Thoracic aorta (tissue), 2 donors: ENCODE measurements at places on chromosomes 12 and 14.

GRCh38 chr12:116187151-116187511 is 90.4 kb downstream of the MED13L start:
- DNase-seq: no peak
- no peak overlapping the region for H3K4me3 ChIP-seq
- H3K27ac ChIP-seq: no peak overlapping the region

GRCh38 chr14:91035855-91036254 is 24.6 kb downstream of the RPS6KA5 start:
- H3K4me3 ChIP-seq: no peak overlapping the region
- H3K27ac ChIP-seq: no peak overlapping the region
- H3K4me1 ChIP-seq: no peaks in the 10 kb centered on the region
- no peaks in the 10 kb centered on the region for H3K27me3 ChIP-seq
- no peaks in the 10 kb centered on the region for H3K36me3 ChIP-seq
- DNase-seq: no peak

- H3K27ac ChIP-seq: no peak overlapping the region
- no peak overlapping the region for H3K4me3 ChIP-seq
- DNase-seq: no peak
- H3K4me1 ChIP-seq: peaks cover 37% of the 10 kb centered on the region
- no peaks in the 10 kb centered on the region for H3K27me3 ChIP-seq
Observed at GRCh38 chr14:90804292-90805083, 11.7 kb downstream of the TTC7B start.

DNA sequence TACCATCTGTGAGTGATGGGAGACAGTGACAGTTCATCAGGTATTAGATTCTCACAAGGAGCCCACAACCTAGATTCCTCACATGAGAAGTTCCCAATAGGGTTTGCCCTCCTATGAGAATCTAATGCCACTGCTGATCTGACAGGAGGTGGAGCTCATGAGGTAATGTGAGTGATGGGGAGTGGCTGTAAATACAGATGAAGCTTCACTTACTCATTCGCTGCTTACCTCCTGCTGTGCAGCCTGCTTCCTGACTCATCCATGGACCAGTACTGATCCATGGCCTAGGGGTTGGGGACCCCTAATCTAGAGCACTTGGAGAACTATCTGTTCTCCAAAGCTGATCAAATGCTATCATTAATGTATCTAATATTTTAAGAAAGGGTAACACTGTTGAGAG is 17.7 kb downstream of the CLEC2D start:
- H3K4me3 ChIP-seq: no peak overlapping the region
- no peak overlapping the region for H3K27ac ChIP-seq
- no peaks in the 10 kb centered on the region for H3K4me1 ChIP-seq

GRCh38 chr12:57865084-57865751 is 18.7 kb upstream of the CTDSP2 start:
- H3K4me3 ChIP-seq: peak overlapping the region; percentile 78
- peak overlapping the region; percentile 95 for H3K27ac ChIP-seq
- no peaks in the 10 kb centered on the region for H3K36me3 ChIP-seq
- H3K4me1 ChIP-seq: peaks cover 46% of the 10 kb centered on the region
- no peaks in the 10 kb centered on the region for H3K27me3 ChIP-seq
- DNase-seq: peak; percentile 69

GRCh38 chr12:1007994-1008393 is 17.0 kb downstream of the ERC1 start:
- H3K27ac ChIP-seq: no peak overlapping the region
- H3K4me1 ChIP-seq: no peaks in the 10 kb centered on the region
- H3K4me3 ChIP-seq: no peak overlapping the region
- H3K27me3 ChIP-seq: no peaks in the 10 kb centered on the region
- H3K36me3 ChIP-seq: no peaks in the 10 kb centered on the region

DNA sequence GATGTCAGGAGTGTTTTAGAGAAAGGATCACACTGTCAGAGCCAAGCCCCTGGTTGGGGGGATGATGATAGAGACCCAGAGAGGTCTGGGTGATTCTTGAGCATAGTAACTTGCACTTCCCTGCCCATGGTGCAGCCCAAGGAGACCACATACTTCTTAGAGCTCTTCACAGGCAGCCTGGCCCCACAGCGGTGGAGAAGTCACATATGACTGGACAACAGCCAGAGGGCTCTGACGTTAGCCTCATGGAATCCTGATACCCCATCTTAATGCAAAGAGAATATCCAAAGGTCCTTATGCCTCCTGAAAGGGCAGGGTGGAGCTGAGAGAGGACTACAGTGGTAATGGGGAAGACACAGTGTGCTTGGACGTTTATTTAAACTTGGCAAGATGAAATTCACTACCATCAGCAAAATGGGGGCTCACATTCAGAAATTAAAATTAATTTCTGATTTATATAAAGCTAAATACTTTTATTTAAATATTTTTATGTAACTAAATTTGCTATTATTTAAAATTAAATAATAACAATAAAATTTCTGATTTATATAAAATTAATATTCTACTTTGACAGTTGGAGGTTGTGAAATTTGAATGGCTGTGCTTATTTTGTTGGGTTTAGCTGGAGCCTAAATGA is 131.3 kb downstream of the KTN1 start:
- H3K4me3 ChIP-seq: no peak overlapping the region
- peaks cover 9% of the 10 kb centered on the region for H3K4me1 ChIP-seq
- no peaks in the 10 kb centered on the region for H3K36me3 ChIP-seq
- H3K27ac ChIP-seq: no peak overlapping the region
- no peak for DNase-seq
- no peaks in the 10 kb centered on the region for H3K27me3 ChIP-seq

GRCh38 chr14:105257464-105257863 is 9.1 kb downstream of the BTBD6 start:
- H3K4me1 ChIP-seq: no peaks in the 10 kb centered on the region
- no peak overlapping the region for H3K4me3 ChIP-seq
- H3K36me3 ChIP-seq: peaks cover 13% of the 10 kb centered on the region
- H3K27me3 ChIP-seq: no peaks in the 10 kb centered on the region

DNA sequence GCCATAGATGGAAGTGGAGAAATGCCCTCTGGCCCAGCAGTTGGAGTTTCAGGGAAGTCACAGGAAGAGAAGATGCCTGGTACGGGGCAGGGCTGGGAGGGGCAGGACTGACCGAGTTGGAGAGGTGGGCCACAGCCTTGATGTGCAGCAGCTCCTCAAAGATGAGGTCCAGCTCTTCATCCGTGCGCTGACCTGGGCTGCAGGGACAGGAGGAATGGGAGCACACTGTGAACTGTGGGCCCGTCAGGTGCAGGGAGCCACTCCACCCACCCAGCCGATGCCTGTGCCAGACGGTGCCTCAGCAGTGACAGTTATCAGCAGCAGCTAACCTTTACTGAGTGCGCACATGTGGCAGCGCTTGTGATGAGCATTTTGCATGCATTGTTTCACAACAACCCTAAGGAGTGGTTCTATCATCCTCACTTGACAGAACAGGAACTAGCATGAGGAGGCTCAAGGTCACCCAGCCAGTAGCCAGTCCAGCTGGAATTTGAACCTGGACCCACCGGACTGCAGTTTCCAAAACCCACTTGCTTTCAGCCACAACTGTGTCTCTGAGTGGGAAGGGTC is 8.4 kb downstream of the RAPGEF3 start:
- H3K27ac ChIP-seq: no peak overlapping the region
- H3K4me3 ChIP-seq: no peak overlapping the region
- H3K27me3 ChIP-seq: no peaks in the 10 kb centered on the region
- no peak for DNase-seq

DNA sequence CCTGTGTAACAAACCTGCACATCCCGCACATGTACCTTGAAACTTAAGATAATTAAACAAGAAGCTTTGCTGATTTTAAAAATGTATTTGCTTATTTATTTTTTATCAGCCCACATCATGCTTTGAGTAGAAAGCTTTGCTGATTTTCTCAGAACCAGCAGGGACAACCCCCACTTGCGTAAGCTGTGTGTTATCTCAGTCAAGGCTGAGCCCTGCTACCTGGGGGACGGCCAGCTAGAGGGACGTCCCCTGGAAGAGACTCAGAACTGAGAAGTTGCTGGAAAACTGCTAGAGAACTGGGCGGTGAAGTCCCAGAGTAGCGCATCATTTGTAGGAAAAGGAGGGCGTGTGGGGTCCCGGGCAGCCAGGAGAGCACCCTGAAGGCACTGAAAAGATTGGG is 4.1 kb upstream of the PLEK2 start:
- no peak for DNase-seq
- no peak overlapping the region for H3K27ac ChIP-seq
- H3K4me1 ChIP-seq: peaks cover 8% of the 10 kb centered on the region
- H3K27me3 ChIP-seq: peaks cover 9% of the 10 kb centered on the region

DNA sequence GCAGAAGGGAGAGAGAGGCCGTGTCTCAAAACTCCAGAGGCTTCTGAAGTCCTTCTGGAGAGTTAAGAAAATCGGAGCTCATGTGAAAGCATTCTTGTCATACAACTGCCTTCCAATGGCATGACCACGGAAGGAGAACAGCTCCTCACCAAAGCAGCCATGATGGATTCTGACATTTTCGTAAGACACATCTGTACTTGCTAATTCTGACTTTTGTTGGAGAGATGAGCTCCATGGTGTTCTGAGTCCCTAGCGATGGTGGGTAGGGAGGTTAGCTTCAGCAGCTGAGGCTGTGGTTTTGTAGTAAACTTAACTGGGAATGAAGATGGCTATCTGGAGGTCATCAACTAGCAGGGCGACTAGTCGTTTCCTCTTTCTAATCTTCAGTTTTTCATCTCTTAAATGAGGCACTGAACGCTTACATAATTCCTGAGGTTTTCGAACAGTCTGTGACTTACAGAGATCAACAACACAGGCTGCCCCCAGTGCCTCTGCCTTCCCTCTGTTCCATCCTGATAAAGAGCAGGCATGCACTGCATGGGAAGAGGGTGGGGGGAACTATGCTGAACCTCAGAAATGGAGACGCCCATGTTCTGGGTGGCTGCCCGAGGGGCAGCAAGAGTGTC is 28.6 kb upstream of the DICER1 start:
- H3K36me3 ChIP-seq: no peaks in the 10 kb centered on the region
- peaks cover 13% of the 10 kb centered on the region for H3K4me1 ChIP-seq
- H3K27me3 ChIP-seq: no peaks in the 10 kb centered on the region
- peak overlapping the region; percentile 22 for H3K4me3 ChIP-seq
- DNase-seq: no peak

- no peak overlapping the region for H3K27ac ChIP-seq
- DNase-seq: no peak
Observed at GRCh38 chr14:73236157-73236556, 1.1 kb upstream of the PAPLN start.

GRCh38 chr12:102950107-102950949 is 7.1 kb upstream of the ASCL1 start:
- DNase-seq: no peak
- no peaks in the 10 kb centered on the region for H3K36me3 ChIP-seq
- H3K4me1 ChIP-seq: no peaks in the 10 kb centered on the region
- no peak overlapping the region for H3K27ac ChIP-seq
- no peak overlapping the region for H3K4me3 ChIP-seq
- H3K27me3 ChIP-seq: no peaks in the 10 kb centered on the region

GRCh38 chr14:57692671-57693070 is 173.2 kb downstream of the SLC35F4 start:
- H3K27ac ChIP-seq: no peak overlapping the region
- H3K4me3 ChIP-seq: no peak overlapping the region
- DNase-seq: no peak

- no peaks in the 10 kb centered on the region for H3K36me3 ChIP-seq
- H3K4me1 ChIP-seq: peaks cover 4% of the 10 kb centered on the region
- H3K27ac ChIP-seq: peak overlapping the region; percentile 18
- H3K27me3 ChIP-seq: no peaks in the 10 kb centered on the region
- no peak for DNase-seq
Observed at GRCh38 chr14:31927348-31927832, 149.7 kb upstream of the ARHGAP5 start.

DNA sequence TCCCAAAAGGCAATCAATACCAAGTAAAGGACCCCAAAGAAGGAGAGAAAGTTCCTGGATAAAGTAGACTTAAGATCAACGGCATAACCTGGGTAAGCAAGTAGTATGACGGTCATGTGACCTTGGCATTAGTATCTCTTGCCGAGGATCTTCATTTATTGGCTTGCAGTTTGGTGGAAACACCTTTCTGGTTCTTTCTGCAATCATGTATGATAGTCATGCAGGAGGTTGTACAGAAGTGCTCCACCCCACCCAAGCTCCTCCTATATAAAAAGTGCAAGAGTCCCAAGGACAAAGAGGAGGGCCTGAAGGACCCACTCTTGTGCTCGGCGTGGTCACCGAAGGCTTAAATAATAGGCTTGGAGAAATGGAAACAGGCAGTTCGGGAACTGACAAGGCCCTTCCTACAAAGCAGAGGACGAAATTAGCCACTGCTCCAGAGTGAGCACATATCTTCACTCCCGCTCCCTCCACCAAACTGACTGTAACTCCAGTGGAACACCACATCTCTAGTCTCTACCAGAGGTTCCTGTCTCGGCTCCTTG is 750 bp downstream of the CS start:
- H3K27ac ChIP-seq: peak overlapping the region; percentile 98
- peak overlapping the region; percentile 75 for H3K4me3 ChIP-seq
- peaks cover 18% of the 10 kb centered on the region for H3K4me1 ChIP-seq
- no peak for DNase-seq

GRCh38 chr12:57181561-57182155 is 34.2 kb upstream of the LRP1-AS start:
- no peak for DNase-seq
- no peak overlapping the region for H3K27ac ChIP-seq
- no peaks in the 10 kb centered on the region for H3K4me1 ChIP-seq
- H3K36me3 ChIP-seq: peaks cover 84% of the 10 kb centered on the region
- H3K27me3 ChIP-seq: no peaks in the 10 kb centered on the region
- H3K4me3 ChIP-seq: no peak overlapping the region
